ENCODE measurements at places on chromosomes 6 and 20. TPM values are rescaled to one million over a fixed set of nuclear protein-coding genes. Genes with fewer than 3 reads are reported as not detected.

Gene TBXT
- total RNA-seq, result not detected

Gene PSORS1C2
- total RNA-seq, result not detected

Gene RAB23
- 10.0 TPM for total RNA-seq

Gene CCND3
- 129 TPM for total RNA-seq

DNA sequence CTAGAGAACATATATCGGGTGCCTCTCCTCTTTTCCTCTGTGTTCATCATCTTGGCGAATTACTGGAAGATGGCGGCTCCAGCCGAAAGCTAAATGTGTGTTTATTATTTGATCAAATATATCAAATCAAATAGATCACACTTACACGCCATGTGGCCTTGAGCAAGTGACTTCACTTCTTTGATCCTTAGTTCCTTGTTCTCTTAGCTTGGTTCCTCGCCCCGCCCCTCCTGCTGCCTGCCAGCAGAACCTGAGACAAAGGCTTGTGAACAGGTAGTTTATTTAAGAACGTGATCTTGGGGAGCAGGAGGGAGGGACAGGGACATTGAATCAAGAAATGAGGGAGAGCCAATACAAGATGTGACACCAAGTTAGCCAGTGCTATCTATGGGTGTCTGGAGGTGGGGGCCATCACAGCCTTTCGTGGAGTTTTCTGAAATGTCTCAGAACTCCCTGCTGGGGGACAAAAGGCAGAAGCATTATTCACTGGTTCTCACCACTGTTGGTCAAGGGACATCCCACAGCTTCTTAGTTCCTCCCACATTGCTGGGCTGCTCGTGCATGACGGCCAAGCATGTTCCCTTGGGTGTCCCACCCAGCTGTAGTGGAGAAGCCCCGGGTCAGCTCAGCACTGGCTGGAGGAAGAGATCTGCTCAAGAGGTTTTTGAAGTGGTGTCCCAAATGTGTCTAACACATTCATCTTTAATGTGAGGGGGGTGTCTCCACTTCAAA, 44.9 kb upstream of the RNF24 start:
- DNase-seq, result peak; percentile 75

Measured in right atrium auricular region (tissue), 2 donors.